Central memory CD4-positive, alpha-beta T cell (primary cell): ENCODE measurements at places on chromosomes 16 and 17.

GRCh38 chr17:3773511-3773910, 27.5 kb downstream of the ITGAE start:
- DNase-seq, result no peak

- no peak for DNase-seq
These were observed 864.0 kb downstream of the KCNJ2 start for GRCh38 chr17:71033336-71033735.

GRCh38 chr17:29945281-29945680, 3.8 kb downstream of the EFCAB5 start:
- DNase-seq, result no peak

GRCh38 chr16:28319476-28320022, 27.2 kb downstream of the SBK1 start:
- no peak for DNase-seq

DNA sequence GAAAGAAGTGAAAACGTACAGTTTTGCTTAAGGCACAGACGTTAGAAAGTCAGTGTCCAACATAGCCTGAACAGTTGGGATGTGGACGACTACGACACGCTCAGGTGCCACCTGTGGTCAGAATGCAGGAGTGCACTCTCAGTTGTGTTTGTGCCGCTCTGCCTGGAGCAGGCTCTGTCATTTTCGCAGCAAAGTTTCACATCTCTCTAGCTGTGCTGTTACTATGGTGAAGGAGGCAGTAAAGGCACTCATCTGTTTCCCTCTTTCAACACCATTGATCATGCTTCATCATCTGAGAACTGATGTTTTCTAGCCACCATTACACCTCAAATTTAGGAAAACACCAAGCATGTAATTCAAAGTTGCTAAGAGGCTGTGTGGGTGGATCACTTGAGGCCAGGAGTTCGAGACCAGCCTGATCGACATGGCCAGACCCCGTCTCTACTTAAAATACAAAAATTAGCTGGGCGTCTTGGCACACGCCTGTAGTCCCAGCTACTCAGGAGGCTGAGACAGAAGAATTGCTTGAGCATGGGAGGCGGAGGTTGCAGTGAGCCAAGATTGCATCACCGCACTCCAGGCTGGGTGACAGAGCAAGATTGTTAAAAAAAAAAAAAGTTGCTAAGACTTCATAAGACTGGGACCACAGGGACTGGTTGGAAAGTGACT, 44.9 kb upstream of the DNAJA2 start:
- peak; percentile 20 for DNase-seq

- DNase-seq, result no peak
These were observed 30.6 kb downstream of the TRPV3 start for GRCh38 chr17:3526971-3527370.

GRCh38 chr17:67046398-67046797, 2.0 kb downstream of the CACNG1 start:
- no peak for DNase-seq

- DNase-seq, result no peak
These were observed 15.6 kb upstream of the CLEC10A start for GRCh38 chr17:7095625-7096024.

DNA sequence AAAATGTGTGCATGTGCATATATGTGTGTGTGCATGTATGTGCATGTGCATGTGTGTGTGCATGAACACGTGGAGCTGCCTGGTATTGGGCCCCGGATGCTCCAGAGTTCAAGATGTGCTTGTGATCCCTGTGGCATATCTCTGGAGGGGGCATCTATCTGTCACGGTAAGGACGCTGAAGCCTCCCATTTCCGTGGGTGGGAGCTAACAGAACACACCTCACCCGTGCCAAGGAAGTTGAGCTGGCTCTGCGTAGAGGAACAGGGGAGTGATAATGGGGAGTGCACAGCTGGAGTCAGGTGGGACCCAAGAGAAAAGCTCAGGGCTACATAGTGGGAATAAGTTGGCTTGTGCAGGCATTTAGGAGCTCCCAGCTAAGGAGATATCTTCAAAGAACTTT, 12.7 kb downstream of the ELMO3 start:
- DNase-seq, result no peak

GRCh38 chr17:27449541-27449940, 6.7 kb upstream of the KSR1 start:
- no peak for DNase-seq

DNA sequence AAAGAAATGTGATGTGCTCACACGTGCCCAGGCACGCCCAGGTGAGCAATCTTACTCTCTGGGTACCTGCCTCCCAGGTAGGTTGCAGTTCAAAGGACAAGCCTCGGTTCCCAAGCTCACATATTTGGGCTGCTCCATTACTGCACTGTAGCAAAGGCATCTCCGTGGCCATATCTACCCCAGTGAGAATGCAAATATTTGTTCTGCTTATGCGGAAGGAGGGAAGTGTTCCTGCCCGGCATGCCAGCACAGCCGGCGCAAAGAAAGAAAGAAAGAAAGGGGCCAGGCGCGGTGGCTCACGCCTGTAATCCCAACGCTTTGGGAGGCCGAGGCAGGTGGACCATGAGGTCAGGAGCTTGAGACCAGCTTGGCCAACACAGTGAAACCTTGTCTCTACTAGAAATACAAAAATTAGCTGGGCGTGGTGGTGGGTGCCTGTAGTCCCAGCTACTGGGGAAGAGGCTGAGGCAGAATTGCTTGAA, 30.7 kb downstream of the SLC43A2 start:
- DNase-seq, result no peak

GRCh38 chr17:77906377-77906871, 52.1 kb upstream of the TNRC6C start:
- no peak for DNase-seq

- no peak for DNase-seq
These were observed 11.3 kb downstream of the TBX2 start for GRCh38 chr17:61411011-61411260.

GRCh38 chr16:82995924-82996441, 369.2 kb downstream of the CDH13 start:
- DNase-seq, result no peak

DNA sequence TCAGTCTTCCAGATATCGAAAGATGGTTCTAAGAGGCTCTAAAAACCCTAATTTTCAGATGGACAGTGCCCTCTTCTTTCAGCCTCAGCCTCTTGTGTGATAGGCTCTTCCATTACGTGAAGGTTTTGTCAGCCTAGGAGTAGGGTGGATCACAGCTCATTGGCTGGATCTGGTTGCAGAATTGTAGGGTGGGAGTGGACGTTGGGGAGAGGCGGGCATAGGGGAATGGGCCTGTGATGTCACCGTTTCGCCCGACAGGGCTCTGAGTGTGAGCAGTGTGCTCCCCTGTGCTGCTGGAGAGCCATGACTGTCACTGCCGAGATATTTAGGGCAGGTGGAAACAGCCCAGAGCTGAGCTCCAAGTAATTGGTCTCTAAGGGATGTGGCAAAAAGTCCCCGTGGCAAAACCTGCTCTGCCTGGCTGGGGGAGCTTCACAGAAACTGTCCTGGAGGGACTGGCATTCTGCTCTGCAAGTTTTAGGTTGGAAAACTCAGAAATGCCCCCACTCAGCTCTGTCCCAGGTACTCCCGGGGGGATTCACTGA, 6.2 kb upstream of the WFIKKN1 start:
- DNase-seq, result no peak

- DNase-seq, result no peak
These were observed 364.6 kb downstream of the GRIN2A start for GRCh38 chr16:9817586-9817985.

DNA sequence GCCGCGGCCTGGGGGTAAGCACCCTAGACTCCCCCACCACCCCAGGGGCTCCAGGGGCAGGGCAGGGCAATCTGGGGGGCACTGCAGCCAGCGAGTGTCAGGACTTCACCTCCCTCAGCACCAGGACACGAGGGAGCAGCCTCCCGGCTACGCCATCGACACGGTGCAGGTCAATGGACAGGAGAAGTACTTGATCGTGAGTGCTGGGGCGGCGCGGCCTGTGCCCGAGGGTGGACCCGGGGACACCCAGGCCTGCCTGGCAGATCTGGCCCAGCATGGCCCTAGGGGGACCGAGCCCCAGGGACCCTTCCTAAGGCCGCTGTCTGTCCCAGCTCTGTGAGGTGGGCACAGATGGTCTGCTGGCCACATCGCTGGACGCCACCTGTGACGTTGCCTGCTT, 3.1 kb upstream of the RHBDL1 start:
- DNase-seq, result no peak

DNA sequence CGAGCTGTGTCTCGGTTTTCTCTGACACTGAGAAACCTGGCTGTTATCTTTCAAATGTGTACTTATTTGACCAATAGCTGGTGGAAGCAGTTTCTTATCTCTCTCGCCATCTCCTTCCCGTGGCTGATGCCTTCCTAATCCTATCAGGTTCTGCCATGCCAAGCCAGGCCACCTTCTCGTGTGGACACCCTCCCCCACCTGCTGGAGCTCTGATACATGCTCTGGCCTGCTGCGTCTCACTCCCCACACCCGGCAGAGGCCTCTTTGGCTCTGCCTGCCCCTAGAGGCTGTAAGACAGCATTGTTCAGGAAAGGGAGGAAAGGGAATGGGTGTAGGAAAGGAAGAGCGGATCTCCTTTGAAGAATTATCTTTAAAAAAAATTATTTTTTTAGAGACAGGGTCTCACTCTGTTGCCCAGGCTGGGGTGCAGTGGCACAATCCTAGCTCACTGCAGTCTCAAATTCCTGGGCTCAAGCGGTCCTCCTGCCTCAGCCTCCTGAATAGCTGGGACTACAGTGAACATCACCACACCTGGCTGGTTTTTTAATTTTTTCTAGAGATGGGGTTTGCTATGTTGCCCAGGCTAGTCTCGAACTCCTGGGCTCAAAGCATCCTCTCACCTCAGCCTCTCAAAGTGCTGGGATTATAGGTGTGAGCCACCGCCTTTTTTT, 7.5 kb upstream of the ARMC5 start:
- no peak for DNase-seq

- DNase-seq, result no peak
These were observed 34.3 kb downstream of the PITPNC1 start for GRCh38 chr17:67411397-67411796.

- no peak for DNase-seq
These were observed 2.8 kb downstream of the STX1B start for GRCh38 chr16:31007684-31008083.

- no peak for DNase-seq
These were observed 5.2 kb upstream of the APRT start for GRCh38 chr16:88816736-88817535.

GRCh38 chr16:88726408-88726749, 20.1 kb downstream of the CTU2 start:
- DNase-seq, result no peak

DNA sequence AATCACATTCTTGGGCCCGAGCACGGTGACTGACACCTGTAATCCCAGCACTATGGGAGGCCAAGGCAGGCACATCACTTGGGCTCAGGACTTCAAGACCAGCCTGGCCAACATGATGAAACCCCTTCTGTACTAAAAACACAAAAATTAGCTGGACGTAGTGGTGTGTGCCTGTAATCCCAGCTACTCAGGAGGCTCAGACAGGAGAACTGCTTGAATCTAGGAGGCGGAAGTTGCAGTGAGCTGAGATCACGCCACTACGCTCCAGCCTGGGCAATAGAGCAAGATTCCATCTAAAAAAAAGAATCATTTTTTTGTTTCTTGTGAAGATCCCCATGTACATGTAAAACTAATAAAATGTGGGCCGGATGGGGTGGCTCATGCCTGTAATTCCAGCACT, 53.1 kb upstream of the ATF7IP2 start:
- DNase-seq, result no peak

- no peak for DNase-seq
These were observed 59.8 kb downstream of the CDH11 start for GRCh38 chr16:65061935-65062518.

- DNase-seq, result no peak
These were observed 1.5 kb downstream of the SLC5A11 start for GRCh38 chr16:24847358-24847664.

- DNase-seq, result no peak
These were observed 3.7 kb upstream of the DNAI2 start for GRCh38 chr17:74270333-74270732.

DNA sequence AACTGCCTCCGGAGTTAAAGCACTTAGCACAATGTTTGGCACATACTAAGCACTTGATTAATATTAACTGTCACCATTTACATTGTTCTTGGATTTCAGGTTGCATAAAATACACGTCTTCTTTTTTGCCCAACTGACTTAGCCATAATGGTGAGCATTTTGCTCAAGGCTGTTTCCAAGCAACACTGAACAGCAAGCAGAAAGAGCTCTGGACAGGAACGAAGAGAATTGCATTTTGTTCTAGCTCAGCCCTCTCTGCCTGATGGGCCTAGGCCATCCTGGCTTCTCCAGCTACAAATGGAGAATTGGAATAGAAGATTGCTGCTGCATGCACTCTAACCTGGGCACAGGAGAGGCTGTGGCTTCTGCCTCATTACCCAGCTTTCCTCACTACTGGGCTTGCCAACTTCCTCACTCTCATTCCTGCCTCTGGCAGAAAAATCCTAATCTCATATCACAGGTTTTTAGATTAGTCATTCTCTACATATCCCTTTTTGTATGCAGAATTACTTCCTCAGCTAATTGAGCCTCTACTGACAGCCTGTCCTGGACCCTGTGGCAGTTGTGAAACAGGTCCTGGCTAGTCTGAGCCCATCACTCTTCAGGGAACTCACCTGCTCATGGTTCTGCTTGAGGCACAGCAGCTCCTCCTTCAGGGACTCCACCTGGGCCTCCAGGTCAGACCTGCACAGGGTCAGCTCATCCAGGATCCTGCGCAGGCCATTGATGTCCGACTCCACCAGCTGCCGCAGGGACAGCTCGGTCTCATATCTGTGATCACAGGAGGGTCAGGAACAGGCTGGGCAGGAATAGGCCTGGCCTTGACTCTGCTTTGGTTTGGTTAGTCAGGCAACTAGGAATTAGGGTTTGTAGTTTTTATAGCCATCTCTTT, 2.5 kb downstream of the KRT33A start:
- DNase-seq, result no peak

- DNase-seq, result no peak
These were observed 71.1 kb downstream of the CPPED1 start for GRCh38 chr16:12732600-12732999.

DNA sequence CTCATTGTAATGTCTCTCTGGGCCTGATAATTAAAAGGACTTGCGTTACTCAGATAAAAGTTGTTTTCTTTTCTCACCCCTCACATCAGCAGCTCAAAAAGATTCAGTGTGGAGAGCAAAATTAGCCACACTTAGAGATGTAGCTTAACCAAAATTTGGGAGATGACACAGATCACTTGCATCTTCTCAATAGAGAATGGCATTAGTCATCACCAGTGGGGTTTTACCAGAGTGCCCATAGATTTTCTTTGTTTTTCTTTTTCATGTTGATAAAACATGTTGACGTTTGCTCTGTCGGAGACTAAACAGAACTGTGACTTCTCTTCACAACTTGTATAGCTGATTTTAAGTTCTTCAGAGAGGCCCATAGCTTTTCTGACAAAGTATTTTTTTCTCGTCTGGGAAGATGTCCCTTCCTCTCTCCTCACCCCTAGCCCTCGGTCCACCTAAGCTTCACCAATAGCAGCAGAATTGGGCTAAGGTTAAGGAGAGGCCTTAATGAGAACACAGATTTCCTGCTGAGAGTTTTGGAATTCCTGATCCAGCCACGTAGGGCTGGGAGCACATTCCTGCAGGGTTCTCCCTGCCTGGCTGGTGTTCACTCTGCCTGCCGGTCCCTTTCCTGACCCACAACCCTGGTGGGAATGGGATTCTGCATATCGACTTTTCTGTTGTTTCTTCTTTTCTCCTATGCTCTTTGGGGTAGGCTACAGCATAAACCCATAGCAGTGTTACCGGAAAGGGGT, 92.6 kb downstream of the CACNG3 start:
- no peak for DNase-seq
